Caco-2 (cell line): ENCODE measurements at places on chromosomes 6 and 20. TPM values are rescaled to one million over a fixed set of nuclear protein-coding genes. Genes with fewer than 3 reads are reported as not detected.
A peak's percentile ranks its signal among the peaks of the same experiment; 100 is the strongest.

GRCh38 chr20:53578492-53579222 is 15.0 kb downstream of the ZNF217 start:
- DNase-seq, result peak; percentile 93

TMEM14A gene
- 39.9 and 41.9 TPM in 2 replicates for total RNA-seq

RIN2 gene
- 35.2 and 36.7 TPM in 2 replicates for total RNA-seq

PACRG gene
- total RNA-seq, result not detected in 2 replicates

DNA sequence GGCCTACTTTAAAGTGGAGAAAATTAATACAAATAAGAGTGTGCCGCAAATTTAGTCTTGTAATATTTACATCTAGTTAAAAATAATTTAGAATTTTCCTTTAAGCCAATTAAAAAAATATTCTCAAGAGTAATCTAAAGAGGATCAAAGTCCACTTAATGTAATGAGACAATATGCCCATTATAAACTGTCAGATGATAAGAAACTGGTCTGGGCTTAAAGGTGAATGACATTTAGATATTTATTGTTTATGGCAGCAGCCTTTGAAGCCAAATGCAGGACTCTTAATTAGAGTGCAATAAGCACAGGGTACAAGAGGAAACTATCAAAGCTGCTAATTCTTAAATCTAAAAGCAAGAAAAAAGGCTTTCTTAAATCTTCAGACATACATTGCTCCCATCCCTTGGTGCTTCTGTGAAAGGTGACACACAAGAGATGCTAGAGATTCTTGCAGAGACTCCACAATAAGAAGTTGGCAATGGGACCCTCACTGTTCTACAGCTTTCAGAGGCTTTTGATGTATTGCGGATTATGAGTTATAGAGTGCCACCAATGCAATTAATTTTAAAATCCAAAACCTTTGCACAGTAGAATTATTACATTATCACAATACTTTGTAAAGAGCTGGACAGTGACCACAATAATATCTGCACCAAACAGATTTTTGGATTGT is 116.1 kb downstream of the MAN1A1 start:
- no peak for DNase-seq

- DNase-seq, result no peak
Observed at GRCh38 chr6:53115741-53116140, 32.9 kb downstream of the GCM1 start.

DNA sequence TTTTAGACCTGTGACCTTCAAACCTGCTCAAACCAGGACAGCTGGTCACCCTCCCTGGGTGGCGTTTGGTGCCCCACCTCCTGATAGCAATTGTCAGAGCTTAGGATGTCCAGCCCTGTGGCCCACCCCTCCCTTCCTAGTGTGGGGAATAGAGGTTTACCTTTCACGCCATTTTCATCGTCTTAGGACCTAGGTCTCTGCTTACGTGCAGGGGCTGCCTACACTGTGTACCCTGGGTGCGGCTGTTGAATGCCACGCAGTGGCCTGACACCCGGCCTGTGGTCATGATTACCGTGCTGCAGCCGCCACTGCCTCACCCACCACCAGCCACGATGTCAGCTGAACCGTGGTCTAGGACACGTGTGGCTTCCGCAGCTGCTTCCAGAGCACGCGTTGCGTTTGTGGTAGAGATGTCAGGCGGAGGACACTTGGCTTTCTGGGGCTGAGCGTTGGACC is 157.3 kb downstream of the DTNBP1 start:
- DNase-seq, result no peak

GRCh38 chr6:135434095-135434494 is 63.4 kb downstream of the AHI1 start:
- no peak for DNase-seq

DNA sequence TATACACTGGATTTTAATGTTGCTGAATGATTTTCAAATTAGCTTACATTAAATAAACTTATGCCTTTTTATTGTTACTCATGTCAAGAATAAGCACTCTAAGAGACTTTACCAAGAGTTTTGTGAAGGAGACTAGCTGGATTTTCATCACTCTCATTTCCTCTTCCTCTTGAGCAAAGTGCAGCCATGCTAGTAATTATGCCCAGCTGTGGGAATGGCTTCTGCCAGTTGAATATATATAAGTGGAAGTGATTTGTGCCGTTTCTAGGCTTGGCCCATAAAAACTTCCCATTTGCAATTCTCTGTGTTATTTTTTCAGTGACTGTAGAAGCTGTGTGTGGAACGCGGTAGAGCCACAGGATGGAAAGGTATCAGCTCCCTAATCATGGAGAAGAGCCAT is 255.8 kb downstream of the HDGFL1 start:
- no peak for DNase-seq

DNA sequence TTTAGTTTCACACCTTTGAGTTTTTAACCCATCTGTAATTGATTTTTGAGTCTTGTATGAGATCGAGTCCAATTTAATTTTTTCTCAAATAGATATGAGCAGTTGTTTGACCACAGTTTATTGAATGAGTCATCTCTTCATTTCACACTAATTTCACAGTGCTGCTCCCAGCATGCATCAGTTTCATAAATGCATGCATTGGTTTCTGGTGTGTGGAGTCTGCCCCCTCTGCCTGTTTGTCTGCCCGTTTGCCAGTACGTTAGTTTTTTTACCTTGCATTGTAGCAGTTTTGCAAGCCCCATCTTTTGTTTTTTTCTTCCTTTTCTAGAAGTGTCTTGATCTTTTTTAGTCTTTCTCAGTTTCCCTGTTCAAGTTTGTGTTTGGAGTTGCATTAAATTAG is 11.9 kb downstream of the SLX4IP start:
- no peak for DNase-seq

DNA sequence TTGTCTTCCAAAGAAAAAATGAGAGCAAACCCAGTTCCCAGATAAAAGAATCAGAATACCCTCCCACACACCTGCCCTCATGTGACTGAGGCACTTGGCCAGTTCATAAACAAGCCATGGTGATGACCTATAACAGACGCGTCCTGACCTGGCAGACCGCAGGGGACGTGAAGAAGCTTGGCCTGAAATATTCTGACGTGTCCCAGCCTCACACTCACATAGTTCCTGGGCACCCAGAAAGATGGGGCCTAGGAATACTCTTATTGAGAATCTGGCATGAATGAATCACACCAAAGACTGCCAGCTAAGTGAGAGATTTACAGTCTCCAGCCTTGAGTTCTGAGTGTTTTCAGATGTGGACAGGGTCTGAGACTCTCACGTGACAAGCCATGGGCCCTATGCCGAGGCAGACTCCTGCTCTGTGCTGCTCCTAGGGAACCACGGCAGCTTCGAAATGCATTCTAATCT is 17.2 kb upstream of the MAP3K4 start:
- no peak for DNase-seq

POU5F1 gene
- total RNA-seq, result not detected in 2 replicates

DNA sequence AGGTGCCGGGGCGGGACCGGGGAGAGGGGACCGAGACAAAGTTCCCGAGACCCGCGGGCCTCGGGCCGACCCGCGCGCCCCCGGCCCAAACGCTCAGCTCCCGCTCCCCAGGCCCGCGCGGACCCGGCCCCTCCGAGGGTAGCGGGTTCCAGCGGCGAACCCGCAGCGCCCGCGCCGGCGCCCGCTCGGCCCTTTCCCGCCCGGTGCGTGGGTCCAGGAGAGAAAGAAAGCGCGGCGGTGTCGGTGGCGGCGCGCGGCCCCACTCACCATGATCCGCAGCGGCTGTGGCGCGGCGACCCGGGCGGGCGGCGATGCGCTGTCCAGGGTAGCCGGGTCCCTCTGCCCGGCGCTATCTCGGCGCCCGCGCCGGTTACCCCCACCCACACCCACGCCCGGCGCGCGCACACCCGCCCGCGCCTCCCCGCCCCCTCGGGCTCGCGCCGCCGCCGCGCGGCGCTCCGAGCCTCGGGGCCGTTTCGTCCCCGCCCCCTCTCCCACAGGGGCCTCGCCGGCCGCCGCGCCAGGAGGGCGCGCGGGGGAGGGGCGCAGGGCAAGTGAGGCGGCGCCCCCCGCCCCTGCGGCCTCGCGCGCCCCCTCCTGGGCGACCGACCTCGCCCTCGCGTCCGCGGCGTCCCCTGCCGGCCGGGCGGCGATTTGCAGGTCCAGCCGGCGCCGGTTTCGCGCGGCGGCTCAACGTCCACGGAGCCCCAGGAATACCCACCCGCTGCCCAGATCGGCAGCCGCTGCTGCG is at the start of gene ELOVL2:
TSS of gene ELOVL2 (minus strand) at position 345 of the 751 bp plus-strand sequence. CDS start at position 270, 75 bp downstream.
- no peak for DNase-seq

- no peak for DNase-seq
Observed at GRCh38 chr20:1534526-1534925, 23.0 kb downstream of the SIRPD start.

CCR6 gene
- total RNA-seq, result not detected in 2 replicates

HCRTR2 gene
- 0.63 and 1.3 TPM in 2 replicates for total RNA-seq

DNA sequence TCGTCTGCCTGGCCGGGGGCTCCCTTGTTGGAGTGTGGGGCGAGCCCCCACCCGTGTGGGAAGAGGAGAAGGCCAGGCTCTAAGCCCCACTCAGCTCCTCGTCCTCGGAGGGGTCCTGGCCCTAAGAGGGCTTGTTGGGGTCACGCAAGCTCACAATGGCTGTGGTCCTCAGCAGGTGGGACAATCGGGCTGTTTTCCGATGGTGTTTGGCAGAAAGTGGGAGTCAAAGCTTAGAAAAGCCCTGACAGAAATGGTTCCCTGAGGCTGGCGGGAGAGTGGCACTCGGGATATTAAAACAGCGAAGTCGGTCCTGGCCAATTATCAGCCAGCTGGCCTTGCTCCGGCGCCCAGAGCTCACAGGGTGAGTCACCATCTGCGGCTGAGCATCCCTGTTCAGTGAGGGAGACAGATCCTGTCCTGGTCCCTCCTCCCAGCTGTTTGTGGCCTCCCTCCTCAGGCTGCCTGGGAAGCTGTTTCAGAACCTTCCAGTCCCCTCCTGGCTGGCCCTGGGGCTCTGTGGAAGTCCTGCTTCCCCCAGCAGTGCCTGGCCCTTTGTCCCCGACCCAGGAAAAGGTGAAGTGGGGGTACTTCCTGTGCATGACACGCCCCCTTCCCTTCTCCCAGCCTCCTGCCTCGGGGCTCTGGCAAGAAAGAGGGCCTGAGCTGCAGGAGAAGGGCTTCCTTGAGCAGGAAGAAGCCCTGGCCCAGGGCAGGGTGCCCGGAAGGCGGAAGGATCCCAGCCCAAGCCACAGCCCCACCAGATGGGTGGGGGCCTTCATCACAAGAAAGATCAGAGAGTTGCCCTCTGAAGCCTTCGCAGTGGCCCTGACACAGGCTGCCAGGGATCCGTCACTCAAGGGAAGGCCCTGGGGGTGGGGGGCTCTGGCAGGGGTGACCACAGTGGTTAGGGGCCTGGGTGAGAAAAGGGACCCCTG is 53.6 kb upstream of the BHLHE23 start:
- DNase-seq, result peak; percentile 47

TGM2 gene
- total RNA-seq, result 138 and 162 TPM in 2 replicates

ATP6V1G2 gene
- 0.26 and 0.43 TPM in 2 replicates for total RNA-seq

DLK2 gene
- total RNA-seq, result 0.75 and 1.2 TPM in 2 replicates

GRCh38 chr20:49430320-49430719 is 52.1 kb downstream of the KCNB1 start:
- no peak for DNase-seq

WASF1 gene
- total RNA-seq, result 7.3 and 7.4 TPM in 2 replicates

DNA sequence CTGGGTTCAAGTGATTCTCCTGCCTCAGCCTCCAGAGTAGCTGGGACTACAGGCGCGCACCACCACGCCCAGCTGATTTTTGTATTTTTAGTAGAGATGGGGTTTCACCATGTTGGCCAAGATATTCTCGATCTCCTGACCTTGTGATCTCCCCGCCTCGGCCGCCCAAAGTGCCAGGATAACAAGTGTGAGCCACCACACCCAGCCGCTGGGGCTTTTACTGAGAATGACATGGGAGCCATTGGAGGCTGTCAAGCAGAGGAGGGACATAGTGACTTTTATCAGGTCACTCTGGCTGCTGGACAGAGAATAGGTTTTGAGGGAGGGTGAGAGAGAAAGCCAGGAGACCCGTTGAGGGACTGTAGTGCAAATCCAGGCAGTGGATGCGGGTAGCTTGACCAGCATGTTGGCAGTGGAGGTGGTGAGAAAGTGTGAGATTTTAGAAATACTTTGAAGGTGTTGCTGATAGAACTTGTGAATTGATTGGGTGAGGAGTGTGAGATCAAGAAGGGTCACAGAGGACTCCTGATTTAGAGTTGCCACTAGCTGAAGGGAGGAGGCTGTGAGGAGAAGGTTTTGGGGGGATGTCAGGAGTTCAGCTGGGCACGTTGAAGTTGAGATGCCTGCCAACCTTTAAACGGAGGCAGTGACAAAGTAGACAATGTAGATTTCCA is 14.7 kb downstream of the ZNF341 start:
- DNase-seq, result no peak

GRCh38 chr20:57308451-57309271 is 20.9 kb upstream of the SPO11 start:
- peak; percentile 77 for DNase-seq

BANF2 gene
- 2.1 and 3.0 TPM in 2 replicates for total RNA-seq

DNA sequence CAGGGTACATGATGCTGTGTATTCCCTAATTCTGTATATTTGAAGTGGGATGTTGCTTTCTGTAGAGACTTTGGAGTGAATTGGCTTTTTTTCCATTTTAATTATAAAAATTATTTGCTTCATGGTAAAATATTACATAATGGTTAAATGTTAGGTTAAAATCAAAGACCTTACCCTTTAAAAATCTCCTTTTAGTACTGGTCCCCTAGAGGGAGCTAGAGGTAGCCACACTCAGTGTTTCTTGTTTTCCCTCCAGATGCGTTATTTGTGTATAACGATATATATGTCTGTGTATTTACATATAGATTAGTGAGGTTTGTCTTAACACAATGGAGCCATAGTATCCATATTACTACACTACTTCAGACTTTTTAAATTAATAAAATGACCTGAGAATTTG is 146.7 kb downstream of the PLCB4 start:
- no peak for DNase-seq

- DNase-seq, result no peak
Observed at GRCh38 chr6:42407379-42407778, 44.3 kb downstream of the TRERF1 start.

VAPB gene
- 182 and 186 TPM in 2 replicates for total RNA-seq

GRCh38 chr20:15642676-15643075 is 930.6 kb downstream of the KIF16B start:
- DNase-seq, result no peak
